CD14-positive monocyte (primary cell): ENCODE measurements at places on chromosomes 4 and X.

DNA sequence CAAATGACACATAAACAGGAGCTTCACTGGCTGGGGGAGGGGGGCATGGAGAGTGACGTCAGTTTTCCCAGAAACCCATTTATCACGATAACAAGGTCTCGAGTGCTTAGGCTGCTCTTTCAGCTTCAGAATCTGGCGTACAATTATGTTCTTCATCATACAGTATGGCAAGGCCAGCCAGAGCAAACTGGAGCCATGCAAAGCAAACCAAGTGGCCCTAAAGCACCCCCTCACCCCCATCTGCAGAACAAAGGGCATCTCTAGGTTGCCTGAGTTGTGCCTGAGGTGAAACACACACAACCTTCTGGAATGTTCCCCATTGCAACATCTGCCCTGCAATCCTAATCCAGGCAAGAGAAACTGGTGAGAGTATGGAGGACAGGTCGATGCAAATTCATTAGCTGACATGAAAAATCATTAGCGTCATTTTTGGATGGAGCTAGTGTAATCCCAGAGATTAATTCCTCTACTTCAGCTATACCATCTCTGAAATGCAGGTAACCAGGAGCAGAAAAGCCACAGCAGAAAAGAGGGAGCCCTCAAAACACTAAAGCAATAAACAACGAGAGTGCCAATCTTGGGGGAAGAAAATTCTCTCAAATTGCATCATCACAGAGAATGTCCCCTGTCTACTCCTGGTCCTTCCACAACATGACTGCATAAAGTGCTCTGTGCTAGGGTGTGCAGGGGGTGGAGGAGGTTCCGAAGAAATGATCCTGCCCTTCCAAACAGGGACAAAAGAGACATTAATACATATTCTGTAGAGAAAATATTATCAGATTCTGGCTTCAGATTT lies 1.8 kb downstream of the SEPTIN6 start:
- DNase-seq, result peak; percentile 42

GRCh38 chrX:123277821-123278220 lies 93.7 kb downstream of the GRIA3 start:
- DNase-seq, result no peak

GRCh38 chrX:119726900-119727555 lies 31.4 kb upstream of the SOWAHD start:
- DNase-seq, result no peak

DNA sequence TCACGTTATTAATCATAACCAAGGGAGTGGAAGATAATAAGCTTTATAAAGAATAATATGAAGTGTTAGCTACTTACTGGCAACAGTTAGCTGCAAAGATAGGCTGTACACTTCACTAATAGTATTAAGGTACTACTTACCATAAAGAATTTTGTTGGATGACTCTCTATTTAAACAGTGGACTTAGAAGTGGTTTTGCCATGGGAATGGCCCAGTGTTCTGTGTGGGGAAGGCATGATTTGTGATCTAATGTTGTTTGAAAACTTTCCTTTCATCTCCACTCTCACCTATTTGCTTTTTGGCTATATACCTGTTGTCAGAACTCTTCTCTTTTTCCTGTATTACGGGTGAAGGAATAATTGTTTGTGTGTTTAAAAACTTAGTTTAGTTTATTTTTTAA lies 23.0 kb downstream of the FHDC1 start:
- no peak for DNase-seq

DNA sequence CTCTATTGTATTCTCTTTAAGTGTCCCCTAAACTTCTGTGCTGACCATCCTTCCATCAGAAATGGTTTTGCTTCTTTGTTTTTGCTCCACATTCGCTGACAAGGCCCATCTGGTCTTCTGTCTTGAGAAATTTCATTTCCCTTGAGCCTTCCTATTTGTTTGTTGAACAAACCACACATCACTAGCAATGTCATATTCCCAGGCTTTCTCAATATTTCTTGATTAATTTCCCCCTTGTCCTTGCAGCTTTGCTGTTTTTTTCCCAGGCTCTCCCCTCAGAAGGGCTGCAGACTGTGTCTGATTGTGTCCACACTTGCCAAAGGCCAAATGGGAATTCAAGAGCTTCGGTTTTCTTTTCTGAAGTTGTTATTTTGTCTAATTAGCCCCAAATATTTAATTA lies 158.9 kb downstream of the MID1IP1 start:
- no peak for DNase-seq

DNA sequence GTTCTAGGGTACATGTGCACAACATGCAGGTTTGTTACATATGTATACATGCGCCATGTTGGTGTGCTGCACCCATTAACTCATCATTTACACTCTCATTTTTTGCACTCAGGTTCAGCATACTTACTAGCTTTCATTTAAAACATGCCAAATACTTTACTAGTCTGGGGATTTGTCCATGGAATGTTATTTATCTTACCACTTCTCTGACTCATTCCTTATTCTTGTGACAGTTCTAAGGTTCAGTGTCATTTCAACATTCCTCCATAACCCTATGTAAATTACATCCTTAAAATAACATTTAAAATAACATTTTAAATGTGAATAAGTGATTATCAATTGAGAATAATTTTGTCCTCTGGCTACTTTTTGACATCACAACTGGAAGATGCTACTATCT lies 19.5 kb upstream of the SYTL5 start:
- no peak for DNase-seq

- DNase-seq, result no peak
These were observed 141.6 kb downstream of the PCDH18 start for GRCh38 chr4:137390707-137391106.

- DNase-seq, result no peak
These were observed 125.6 kb downstream of the CDS1 start for GRCh38 chr4:84708406-84709135.

DNA sequence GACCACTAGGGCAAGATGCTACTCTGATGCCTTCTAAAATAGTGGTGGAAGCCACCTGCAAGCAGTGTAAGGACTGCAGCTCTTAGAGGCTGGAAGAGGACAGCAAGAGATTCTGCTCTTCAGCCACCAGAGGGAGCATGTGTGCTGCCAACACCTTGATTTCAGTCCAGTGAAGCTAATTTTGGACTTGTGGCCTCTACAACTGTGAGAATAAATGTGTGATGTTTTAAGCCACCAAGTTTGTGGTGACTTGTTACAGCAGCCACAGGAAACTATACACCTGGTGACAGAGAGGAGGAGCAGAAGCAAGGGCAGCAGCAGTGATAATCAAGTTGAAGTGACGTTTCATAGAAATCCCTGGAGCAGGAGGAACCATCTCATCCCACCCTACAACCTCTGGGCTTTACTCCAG lies 55.9 kb downstream of the FGFBP1 start:
- DNase-seq, result peak; percentile 75

DNA sequence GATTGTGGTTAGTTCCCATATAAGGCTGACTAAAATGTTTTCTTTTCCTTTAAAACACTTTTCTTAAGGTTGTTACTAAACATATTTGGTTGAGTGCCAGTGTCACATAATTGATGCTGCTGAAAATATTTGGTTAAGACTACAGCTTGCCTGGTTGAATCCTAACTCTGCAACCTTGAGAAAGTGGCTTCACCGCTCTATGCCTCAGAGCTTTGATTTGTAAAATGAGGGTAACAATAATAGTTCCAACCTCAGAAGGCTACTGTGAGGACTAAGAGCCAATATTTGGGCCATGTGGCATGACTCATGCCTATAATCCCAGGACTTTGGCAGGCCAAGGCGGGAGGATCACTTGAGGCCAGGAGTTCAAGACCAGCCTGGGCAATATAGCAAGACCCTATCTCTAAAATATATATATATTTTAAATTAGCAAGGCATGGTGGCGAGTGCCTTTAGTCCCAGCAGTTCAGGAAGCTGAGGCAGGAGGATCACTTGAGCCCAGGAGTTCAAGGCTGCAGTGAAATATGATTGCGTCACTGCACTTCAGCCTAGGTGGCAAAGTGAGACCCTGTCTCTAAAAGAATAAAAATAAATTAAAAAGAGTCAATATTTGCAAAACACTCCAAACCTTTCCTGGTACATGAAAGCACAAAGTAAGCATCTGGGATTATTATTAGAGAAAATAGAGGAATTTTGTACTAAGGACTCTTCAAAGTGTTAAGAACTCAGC lies 7.1 kb upstream of the NEIL3 start:
- DNase-seq, result no peak

DNA sequence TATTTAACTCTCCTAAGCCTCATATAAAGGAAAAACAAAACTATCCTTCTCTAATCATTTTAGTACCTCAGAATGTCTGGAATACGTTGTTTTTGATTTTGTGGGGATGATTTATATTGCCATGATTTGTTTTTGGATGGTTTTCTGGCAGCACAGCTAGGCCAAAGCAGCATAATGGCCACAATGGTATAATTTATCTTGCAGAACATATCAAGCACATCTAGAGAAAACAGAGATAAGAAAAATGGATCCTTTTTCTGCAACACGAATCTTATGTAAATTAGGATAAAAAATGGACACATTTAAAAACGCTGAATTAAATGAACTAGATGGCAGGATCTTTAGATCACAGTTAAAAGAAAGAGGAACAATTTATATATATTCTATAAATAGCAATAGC lies 269.9 kb upstream of the FAT4 start:
- DNase-seq, result no peak
